ENCODE measurements at places on chromosomes 13 and 19. TPM values are rescaled to one million over a fixed set of nuclear protein-coding genes. Genes with fewer than 3 reads are reported as not detected.

Gene ZFP36
- total RNA-seq = 93.4 TPM

Gene ZAR1L
- not detected for total RNA-seq

Gene BCAM
- not detected for total RNA-seq

Gene GJB2
- total RNA-seq = 5.4 TPM

Gene FLT3
- total RNA-seq = not detected

Data from activated CD4-positive, alpha-beta T cell treated with anti-CD3 and anti-CD28 coated beads, Interleukin-2, amount 10 ng/mL, durations not matched to agents 7 days and 5 days (primary cell).